ENCODE measurements at places on chromosomes 12 and 14. TPM values are rescaled to one million over a fixed set of nuclear protein-coding genes. Genes with fewer than 3 reads are reported as not detected.

DNA sequence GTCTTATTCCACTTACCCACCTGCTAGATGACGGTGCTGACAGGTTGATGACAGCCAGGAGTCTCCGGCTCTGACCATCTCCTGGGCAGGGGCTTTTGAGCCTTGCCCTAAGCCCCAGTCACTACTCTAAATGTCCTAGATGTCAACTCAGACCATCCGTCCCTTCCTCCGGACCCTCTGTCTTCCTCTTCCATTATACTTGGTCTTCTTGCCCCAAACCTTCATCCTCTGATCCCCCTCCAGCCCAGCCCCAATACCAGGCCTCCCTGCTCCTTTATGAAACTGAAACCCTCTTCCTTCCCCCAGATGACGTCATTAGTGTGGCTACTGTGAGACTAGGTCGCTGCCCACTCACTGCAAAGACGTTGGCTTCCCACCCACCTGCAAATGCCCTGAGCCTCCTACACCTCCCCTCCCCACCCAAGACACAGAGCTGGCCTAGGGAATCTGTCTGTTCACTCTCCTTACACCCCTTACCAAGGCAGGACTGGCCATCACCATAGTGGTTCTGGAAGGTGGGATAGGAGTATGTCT is 10.1 kb downstream of the KRT71 start:
- DNase-seq, result no peak

DNA sequence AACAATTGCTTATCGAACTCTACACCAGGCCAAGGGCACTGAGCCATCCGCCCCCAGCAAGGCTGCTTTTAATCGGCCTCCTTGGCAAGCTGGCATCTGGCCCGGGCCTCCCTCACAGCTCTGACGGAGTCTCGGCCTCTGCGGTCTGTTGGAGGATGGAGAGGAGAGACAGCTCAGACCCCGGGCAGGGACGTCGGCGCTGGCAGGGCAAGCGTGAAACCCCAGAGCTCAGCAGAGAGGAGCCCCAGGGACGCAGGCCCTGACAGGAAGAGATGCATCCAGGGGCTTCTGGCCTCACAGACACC is 17.5 kb downstream of the CAMKK2 start:
- no peak for DNase-seq

DNA sequence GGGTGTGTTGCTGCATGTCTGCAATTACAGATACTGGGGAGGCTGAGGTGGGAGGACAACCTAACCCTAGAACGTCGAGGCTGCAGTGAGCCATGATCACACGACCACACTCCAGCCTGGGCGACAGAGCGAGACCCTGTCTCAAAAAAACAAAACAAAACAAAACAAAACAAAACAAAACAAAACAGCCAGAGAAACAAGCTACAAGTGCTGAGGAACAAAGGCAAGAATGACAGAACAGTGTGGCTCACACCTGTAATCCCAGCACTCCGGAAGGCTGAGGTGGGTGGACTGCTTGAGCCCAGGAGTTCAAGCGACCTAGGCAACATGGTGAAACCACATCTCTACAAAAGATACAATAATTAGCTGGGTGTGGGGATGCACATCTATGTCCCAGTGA is 38.0 kb upstream of the SRP54 start:
- DNase-seq, result no peak

Gene IKZF4
- 9.4 TPM for total RNA-seq

Gene TSPAN8
- 77.3 TPM for total RNA-seq
